ENCODE measurements at places on chromosomes 7 and 10. TPM values are rescaled to one million over a fixed set of nuclear protein-coding genes. Genes with fewer than 3 reads are reported as not detected.

DNA sequence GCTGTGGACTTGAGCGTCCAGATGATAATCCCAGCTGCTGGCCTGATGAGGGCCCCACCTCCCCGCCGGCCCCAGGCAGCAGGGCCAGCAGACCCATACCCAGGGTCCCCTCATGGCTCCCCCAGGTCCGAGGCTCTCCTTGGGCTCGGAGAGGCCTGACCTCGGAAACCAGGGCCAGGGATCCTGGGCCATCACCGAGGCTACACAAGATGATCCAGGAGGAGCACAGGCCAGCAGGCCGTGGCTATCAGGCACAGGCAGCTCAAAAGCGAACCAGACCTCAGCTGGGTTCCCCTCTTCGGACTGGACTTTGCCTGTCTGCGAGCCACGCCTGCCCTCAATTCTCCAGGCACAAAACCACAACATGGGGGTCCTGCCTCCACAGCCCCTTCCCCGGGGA is 17.4 kb downstream of the PDGFA start:
- no peak for ATAC-seq

DNA sequence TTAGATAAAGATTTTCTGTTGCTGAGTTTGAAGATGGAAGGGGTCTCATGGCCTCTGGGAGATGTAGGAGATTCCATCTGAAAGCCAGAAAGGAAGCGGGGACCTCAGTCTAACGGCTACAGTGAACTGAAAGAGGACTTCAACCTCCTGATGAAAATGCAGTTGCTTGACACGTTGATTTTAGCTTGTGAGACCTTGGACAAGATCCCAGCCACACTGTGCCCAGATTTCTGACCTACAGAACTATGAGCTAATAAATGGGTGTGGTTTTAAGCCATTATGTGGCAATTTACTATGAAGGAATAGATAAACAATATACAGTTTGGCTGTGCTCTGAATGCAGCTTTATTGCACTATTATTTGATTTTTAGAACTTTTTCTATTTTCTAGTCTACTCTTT is 342.3 kb upstream of the SEMA3D start:
- ATAC-seq, result no peak

DNA sequence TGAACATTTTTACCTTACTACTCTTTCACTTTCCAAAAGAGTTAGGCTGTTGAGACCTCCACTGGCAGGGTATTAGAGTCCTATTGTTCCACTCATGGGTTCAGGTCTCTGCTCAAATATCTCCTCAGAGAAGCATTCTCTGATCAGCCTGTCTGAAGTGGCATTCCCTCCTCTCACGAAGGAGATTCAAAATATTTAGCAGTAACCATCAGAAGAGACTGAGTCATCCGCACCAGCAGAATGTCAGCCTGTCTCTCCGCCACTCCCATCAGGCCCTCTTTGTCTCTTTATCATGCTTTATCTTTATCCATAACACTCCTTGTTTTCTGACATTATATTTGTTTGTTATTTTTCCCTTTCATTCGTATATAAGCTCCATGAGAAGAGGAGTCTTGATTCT is 79.1 kb downstream of the AASS start:
- ATAC-seq, result no peak

- peak; percentile 90 for ATAC-seq
These were observed 228.4 kb downstream of the FANK1 start for GRCh38 chr10:126124668-126125349.

DNA sequence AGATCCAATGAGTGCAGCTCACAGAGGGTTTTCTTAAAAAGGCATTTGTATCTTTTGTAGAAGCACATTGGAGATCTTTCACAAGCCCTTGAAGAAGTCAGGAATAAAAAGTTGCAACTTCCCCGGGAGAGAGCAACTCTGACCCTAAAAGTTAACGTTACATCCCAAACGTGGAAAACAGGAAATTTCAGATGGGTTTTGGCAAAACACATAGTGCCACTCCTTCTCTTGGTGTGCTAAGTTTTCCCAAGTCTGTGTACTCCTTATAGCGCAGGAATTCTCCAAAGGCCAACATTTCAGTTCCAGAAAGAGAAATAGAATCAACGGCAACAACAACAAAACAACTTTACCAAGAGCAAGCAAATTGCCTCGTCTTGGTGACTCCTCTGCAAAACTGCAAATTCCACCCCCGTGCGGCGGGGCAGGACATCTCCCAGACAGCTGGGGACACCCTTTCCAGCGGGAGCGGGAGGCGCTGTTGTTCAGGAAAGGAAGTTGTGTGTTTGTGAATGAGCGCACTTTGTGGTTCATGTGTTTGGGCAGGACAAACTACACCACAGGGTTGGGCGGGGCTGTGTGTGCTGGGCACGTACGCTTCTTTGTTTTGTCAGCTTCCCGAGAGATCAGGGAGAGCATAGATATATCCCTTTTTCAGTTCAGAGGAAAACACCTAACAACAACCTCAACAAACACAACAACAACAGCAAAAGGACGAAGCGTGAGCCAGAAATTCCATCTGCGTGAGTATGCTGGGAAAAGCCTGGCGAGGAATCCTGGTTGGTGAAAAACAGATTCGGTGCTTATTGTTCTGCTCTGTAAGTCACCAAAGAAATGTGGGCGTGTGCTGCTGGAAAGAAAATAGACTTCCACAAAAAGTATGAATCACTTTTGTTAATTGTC is 294.7 kb upstream of the PITRM1 start:
- peak; percentile 74 for ATAC-seq

GRCh38 chr10:28687683-28688001 is 10.3 kb downstream of the BAMBI start:
- ATAC-seq, result no peak

GRCh38 chr7:42006801-42007513 is 230.1 kb downstream of the GLI3 start:
- ATAC-seq, result no peak

- ATAC-seq, result no peak
These were observed 21.8 kb downstream of the MXI1 start for GRCh38 chr10:110229155-110229554.

DNA sequence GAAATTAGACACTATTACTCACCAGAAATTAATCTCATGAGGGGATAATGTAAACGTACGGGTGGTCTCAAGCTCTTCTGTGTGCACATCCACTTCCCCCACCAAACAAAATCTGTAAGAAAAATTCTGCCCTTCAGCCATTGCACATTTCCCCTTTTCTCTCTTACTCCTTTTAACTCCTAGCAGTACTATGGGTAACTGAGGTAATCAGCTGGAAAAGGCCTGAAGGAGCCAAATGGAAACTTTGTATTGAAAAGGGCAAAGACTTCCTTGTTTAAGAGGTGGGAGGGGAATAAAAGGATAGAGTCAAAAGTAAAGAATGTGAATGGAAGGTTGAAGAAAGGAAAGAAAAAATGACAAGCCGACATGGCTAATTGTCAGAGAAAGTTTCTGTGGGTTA is 273.8 kb downstream of the RNLS start:
- no peak for ATAC-seq

DNA sequence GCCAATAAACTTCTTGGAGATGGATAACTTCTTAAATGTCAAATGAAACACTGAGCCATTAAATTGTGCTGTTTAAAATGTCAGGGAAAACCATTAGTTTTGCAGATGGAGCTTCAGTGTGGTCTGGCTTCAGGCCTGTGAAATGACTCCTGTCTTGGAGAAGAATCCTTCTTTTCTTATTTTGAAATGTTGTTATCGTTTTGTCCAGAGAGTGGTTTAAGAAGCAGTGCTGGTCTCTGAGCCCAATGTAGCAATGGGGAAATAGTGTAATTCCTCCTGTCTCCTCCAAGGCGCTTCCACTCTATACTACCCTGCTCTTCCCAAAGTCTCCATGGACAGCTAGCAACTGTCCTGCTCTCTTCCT is 177.6 kb downstream of the REEP3 start:
- no peak for ATAC-seq

DNA sequence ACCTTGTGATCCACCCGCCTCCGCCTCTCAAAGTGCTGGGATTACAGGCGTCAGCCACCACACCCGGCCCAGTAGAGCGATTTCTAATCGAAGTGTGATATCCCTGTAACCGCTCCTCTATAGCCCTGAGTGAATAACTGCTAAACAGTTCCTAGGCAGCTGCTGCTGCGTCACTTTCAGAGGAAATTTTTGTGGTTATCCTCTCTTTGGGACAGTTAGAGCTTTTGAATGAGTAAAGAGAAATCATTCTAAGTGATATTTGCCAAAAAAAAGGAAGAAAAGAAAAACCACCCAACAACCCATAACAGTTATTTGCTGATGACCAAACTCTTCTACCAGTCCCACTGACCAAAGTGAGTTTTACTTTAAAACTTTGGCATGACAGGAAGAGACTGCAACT is 59.9 kb downstream of the MKX start:
- no peak for ATAC-seq

DNA sequence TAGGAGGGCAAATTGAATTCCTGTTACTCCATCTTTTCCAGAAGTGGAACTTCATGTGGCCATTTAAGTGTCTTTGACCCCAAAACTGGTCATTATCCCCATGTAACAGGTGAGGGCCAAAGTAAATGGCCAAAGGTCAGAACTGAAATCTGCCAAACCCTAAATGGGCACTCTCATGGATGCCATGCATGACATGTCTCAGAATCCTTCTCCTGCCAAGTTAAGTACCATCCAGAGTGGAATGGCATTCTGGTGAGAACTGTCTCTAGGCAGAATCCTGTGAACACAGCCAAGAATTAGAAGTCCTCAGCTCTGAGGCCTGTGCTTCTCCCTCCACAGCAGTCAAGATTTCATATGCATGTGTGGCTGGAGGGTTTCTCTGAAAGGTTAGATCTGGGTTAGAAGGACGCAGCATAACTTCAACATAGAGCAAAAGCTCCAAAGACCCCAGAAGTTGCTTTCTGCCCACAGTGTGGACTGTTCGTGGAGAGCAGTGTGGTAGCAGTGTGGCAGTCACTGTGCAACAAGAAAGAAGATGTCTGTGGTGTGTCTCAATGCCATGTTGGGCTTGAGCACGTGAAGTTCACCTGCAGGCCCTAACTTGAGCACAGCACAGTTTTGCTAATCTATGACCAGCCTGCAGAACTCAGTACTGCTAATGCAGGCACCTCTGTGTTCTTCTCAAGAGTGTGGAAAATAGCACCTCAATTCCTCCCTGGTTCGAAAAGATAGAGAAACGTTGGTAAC is 121.3 kb downstream of the ADCY1 start:
- no peak for ATAC-seq

DNA sequence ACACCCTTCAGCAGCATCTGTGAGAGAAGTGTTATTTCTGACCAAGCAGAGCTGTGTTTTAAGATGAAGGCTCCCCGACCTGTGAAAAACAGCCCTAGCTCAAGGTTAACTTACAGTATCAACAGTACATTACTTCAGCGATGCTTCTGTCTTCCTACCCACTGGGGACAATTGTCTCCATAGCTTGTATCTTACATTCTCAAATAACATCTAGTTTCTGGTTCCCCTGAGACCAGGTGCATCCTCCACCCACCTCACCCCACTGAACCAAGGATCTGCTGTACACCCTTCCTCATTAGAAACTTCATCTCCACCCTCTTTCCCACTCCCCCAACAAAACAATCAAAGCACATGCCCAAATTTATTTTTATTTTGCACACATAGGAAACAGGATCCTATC is 102.0 kb downstream of the VOPP1 start:
- no peak for ATAC-seq

- no peak for ATAC-seq
These were observed 8.3 kb downstream of the IQCE start for GRCh38 chr7:2566890-2567678.

- no peak for ATAC-seq
These were observed 14.1 kb downstream of the ATXN7L1 start for GRCh38 chr7:105862276-105862675.

- ATAC-seq, result no peak
These were observed 113.1 kb downstream of the CTTNBP2 start for GRCh38 chr7:117759950-117760640.

GRCh38 chr7:23184709-23185359 is 3.0 kb downstream of the NUP42 start:
- no peak for ATAC-seq

DNA sequence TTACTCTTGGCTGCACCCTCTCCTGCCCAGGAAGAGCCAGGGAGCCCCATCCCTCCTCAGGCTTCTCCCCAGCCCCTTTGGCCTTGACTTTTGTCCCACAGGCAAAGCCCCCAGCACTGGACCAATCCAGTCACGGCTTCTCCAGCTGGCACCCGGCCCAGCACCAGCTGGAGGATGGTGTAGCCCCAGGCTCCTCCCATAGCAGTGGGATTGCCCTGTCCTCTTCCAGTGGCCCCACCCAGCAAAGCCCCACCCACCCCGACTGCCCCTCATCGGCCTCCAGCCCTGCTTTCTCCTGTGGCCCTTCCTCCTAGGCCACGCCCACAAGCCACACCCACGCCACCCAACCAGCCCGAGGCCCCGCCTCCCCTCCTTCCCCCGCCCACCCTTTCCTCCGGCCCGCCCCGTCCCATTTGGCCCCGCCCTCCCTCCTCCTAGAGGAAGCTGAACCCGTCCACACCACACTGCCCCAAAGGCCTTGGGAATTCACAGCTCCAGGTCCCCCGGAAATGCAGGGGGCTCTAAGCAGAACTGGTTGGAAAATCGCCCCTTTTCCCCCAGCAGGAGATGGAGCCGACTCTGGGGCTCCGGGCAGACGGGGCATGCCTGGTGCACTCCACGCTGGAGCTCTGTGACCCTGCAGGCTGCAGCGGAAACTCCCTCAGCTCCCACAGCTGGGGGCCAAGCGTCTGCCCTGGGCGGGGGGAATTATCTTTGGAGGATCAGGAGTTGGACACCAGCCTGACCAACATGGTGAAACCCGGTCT is 25.2 kb downstream of the GET4 start:
- peak; percentile 82 for ATAC-seq

GRCh38 chr7:20146451-20146850 is 70.7 kb downstream of the MACC1 start:
- ATAC-seq, result no peak

DNA sequence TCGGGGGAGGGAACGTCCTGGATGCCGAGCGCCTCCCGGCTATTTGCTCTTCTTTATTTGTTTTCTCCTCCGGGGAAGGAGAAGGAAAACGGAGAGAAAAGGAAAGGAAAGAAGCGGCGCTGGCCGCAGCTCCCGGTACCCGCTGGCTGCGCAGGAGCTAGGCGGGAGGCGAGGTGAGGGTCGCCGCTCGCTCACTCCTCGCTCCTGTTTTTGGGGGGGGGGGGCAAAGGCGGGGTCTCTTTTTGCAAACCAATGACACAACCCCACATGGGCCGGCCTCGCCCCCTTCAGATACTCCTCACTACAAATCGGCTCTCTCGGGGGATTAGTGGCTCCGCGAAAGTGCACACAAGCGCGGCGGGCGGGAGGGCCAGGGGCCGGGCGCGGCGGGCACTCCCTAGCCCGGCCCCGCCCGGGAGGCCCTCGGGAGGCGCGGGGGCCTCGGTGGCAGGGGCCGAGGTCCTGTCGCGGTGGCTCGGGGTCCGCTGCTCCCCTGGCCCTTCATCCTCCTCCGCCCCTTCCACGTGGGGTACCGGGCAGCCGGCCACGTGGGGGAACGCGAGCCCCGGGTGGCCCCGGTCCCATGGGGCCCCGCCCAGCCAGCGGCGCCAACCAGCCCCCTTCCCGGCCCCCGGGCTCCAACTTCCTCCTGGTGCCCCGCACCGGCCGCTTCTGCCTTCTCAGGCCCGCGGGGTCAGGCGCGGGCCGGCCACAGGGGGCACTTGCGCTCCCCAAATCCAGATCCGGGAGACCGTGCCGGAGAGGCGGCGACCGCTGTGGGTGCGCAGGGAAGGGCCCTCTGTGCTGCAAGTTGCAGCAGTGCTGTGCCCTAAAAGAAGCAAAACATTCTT is 718 bp upstream of the CTBP2 start:
- ATAC-seq, result peak; percentile 69

Gene SMIM30
- total RNA-seq, result 104 TPM

Gene LIPF
- total RNA-seq, result not detected

Gene PPP1R17
- total RNA-seq, result 27.6 TPM

Gene DPY19L1
- 33.9 TPM for total RNA-seq

Gene VIPR2
- 0.31 TPM for total RNA-seq

Gene CPED1
- 0.44 TPM for total RNA-seq

Gene NME8
- total RNA-seq, result 0.30 TPM

Gene CAMK1D
- total RNA-seq, result 1.9 TPM

Gene SPAG6
- 1.1 TPM for total RNA-seq

Gene TCAF2
- total RNA-seq, result 2.6 TPM
